GM04504 (cell line): ENCODE measurements at places on chromosomes 2 and 18.

DNA sequence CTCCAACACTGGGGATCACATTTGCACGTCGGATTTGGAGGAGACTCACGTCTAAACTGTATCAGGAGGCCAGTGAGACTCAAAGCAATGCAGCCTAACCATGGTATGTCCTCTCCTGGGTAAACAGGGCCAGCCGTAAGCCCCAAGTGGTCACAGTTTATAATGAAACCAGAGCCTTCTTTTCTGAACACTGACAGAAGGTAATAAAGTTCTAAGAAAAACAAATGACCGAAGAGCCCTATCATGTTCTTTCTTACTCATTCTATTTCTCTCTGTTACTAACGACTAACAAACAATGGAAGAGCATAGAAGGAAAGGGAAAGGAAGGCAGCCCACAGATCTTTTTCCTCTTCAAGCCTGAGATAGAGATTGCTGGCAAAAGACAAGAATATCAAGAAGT is 796.8 kb upstream of the SOX11 start:
- no peak for DNase-seq

DNA sequence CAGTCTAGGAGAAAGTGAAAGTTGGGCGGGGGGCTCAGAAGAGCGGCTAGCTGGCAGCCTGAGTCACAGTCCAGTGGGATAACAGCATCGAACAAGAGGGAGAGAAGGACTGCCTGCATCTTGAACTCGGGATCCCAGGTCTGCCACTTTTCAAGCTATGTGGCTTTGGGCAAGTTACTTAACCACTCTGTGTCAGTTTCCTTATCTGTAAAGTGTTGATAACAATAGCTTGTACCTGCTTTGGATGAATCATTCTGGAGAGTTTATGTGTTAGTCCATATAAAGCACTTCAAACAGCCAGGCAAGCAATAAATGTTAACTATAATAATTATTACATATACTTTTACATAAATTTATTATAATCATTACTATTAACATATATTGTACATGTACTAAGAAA is 4.6 kb downstream of the DYSF start:
- DNase-seq: no peak

DNA sequence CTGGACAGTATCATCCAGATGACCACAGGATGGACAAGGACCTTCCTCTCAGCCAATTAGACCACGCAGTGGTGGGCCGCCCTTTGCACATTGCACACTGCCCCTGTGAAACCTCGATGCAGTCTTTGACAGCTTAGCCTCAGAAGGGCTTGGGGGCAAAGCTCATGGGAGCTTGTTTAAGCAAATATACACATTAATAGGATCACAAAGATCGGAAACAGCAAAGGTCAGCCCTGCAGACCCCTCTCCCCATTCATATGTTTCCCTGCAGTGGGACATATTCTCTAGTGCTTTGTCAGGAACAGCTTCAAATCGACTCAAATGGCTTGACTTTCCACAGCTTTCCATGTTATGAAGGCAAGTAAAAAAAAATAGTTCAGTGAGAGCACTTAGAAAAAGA is 189.6 kb upstream of the LYPD1 start:
- DNase-seq: no peak

- DNase-seq: no peak
Observed at GRCh38 chr2:10533811-10534321, 85.7 kb upstream of the ODC1 start.

DNA sequence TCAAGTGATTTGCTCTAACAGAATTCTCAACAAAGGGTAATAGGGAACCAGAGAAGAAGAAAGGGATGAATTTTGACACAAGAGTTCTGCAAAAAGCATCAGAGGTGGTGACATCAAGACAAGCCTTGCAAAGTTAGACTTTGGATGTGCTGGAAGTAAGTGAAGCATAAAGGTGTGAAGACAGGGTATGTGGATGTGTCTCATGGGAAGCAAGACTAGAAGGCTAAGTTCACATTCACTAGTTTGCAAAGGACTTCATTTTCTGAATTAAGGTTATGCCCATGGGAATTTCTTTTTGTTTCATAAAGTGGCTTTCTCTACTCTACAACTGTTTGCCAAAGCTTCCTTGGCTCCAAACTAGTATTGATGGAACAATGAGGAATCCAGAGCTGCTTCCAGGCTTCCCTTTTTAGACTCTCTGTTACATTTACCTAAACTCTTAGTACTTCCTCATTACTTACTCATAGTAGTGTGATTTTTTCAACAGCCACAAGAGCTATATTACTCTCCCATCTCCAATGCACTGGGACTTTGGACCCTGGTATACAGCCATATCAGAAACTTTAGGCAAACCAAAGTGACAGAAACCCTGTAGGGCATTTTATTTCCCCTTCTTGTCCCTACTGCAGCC is 21.1 kb upstream of the IHH start:
- no peak for DNase-seq

DNA sequence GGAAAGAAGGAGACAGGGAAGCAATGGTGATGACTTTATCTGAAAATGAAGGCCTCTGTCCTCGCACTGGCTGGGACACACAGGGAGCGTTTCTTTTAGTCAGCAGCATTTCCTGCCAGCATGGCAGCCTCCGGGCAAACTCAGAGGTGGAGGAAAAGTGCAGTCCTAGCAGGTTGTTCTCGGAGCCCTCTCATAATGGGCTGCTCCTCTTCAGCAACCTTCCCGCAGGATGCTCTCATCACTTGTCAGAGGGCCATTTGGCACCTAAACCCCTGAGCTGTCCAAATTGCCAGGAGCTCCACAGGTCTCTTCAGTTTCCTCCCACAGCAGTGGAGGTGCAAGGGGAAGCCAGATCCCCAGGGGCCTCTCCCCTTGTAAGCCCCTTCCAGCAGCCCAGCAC is 6.2 kb downstream of the STK39 start:
- DNase-seq: no peak

DNA sequence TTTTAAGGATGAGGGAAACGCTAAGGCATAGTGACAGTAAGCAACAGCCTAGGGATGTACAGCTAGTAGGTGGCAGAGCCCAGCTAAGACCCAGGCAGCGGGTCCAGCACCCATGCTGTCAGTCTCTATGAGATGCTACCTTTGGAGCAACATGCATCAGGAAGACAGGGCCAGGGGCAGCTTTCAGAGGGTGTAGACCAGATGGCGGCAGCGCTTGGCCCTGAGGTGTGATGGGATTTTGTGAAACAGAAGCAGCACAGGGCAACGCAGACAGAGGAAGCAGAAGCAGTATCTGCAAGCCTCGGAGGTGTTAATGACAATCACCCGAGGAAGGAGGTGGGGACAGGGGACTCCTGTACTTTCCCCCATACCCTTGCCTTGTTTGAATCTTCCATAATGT is 43.2 kb downstream of the SDC1 start:
- no peak for DNase-seq

DNA sequence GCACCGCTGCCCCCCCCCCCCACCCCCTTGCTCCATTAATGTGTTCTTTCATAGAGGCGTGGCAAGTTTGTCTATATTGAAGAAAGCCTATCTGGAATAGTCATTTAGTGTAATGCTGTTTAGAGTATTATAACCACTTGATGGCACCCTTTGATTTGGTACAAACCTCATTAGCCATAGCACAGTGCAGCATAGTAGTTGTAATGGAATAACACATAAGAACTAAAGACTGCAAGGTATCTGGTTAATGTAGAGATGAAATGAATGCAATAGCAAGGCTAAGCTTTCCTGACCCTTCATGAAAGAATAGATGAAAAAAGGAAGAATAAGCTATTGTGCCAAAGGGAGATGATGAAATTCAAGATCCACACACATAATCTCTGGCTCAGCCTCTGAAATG is 81.9 kb downstream of the EHBP1 start:
- no peak for DNase-seq

DNA sequence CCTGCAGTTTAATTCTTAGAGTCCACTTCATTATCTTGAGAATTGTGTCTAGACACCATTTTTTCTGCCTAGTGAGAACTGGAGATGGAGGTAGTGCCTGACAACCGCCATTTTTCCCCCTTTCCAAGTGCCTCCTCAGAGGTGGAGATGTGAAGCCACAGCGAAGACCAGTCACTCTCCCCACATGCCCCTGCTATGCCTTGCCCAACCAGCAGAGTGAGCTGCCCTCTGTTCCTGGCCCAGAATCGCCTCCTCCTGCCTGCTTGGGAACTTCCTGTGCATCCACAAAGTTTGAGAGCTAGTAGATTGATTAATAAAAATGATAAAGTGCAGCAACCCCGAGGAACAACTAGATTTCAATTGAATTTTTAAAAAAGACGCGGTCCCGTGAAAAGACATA is 123.3 kb downstream of the CLIP4 start:
- no peak for DNase-seq

DNA sequence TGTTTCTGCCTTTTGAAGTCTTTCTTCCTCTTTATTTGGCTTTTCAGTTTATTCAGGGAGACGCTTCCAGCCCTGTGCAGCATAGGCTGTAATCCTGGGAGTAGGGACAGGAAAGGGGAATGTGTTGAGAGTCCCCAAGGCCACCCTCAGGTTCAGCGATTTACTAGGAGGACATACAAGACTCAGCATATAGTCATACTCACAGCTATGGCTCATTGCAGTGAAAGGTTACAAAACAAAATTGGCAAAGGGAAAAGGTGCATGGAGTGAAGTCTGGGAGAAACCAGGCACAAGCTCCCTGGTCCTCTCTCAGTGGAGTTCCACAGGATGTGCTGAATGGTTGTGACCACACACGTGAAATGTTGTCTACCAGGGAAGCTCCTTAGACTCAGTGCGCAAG is 49.6 kb upstream of the ZNF638 start:
- no peak for DNase-seq

- DNase-seq: no peak
Observed at GRCh38 chr2:10140841-10141610, 18.5 kb downstream of the RRM2 start.

GRCh38 chr2:43438858-43439655 is 156.8 kb downstream of the THADA start:
- no peak for DNase-seq

DNA sequence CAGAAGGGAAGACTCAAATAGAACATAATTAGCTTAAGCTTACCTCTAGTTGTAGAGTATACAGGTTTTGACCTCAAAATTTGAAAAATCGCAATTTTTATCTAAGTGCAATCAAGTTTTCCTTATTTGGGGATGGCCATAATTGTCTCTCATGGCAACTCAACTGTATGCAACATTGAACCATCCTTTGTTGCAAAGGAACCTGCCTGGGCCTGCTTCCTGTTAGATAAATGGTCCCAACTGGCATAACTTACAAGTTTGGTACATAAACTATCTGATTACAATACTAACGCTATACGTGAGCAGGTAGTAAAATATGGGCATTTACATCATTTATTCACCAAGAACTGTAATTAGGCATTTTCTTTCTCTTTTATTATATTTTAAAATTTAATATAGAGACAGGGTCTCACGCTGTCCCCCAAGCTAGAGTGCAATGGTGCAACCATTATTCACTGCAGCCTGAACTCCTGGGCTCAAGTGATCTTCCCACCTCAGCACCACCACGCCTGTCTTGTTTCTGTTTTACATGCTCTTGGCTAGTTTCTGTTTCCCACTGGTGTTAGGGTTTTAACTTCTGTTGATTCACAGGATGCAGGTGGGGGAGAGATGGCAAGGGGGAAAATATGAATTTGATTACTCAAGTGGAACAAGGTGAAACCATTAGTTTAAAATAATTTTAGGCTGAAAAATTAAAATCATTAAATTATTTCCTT is 55.3 kb upstream of the B3GNT2 start:
- no peak for DNase-seq

DNA sequence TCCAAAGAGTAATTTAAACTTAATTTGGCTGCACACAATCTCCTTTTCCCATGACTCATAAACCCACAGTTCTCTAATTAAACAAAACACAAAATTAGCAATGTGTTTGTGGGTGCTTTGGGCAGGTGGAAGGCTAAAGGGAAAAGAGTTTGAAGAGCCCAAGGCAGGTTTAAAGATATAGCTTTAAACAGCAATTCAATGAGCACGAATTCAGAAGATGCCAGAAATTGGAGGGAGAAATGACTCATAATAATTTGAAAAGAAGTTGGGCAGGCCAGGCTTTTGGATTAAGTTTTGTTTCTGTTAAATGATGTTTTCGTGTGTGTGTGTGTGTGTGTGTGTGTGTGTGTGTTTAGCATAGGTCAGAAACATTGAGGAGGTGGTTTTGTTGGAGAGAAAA is 594.8 kb upstream of the ZEB2 start:
- no peak for DNase-seq

DNA sequence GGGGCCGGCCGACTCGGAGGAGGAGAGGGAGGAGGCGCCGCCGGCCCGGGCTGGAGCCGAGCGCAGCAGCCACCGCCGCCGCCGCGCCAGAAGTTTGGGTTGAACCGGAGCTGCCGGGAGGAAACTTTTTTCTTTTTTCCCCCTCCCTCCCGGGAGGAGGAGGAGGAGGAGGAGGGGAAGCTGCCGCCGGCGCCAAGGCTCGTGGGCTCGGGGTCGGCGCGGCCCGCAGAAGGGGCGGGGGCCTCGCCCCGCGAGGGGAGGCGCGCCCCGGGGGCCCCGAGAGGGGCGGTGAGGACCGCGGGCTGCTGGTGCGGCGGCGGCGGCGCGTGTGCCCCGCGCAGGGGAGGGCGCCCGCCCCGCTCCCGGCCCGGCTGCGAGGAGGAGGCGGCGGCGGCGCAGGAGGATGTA is 316 bp downstream of the CRIM1 start:
- DNase-seq: no peak

DNA sequence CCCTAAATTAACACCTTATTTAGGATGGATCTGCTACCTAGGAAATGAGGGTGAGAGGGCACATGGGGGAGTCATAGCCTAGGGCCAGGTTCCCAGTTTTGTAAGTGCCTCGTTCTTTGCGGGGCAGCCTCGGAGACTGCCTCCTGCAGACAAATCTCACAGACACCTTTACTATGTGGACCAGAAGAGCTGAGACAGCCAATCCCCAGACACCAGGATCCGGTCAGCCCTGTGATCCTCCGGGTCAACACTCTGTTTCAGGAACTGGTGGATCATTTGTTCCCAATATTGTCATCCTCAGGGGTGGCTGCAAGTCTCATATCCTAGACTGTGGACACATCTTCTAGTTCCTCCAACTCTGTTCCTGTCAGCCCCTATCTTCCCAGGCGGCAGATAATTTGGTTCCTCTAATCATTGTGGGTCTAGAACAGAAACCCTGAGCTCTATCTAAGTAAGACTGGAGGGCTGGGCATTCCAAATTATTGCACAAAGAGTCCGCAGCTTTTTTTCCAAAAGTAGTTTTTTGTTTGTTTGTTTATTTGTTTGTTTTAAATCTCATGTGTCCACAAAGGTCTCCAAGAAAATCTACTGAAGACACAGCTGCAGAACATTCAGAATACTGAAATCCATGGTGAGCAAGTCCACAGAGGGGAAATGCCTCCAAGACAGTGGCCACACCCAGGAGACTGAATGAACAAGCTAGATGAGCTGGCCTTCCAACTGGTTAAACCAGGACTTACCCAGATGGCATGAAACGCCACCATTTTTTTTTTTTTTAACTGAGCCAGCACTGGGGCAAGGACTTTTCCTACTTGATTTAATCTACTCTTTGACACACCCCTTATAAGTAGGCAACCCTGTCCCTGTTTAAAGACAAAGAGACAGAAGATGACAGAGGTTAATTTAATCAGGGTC is 6.2 kb upstream of the GDF7 start:
- DNase-seq: no peak

GRCh38 chr2:180257247-180257646 is 250.2 kb upstream of the CWC22 start:
- DNase-seq: no peak

- DNase-seq: no peak
Observed at GRCh38 chr2:239905306-239905705, 119.8 kb downstream of the NDUFA10 start.

- DNase-seq: no peak
Observed at GRCh38 chr2:177078855-177079254, 133.7 kb upstream of the HNRNPA3 start.

- DNase-seq: no peak
Observed at GRCh38 chr18:62399781-62400308, 74.7 kb downstream of the TNFRSF11A start.
